Astrocyte of the hippocampus (primary cell): ENCODE measurements at places on chromosomes 16 and 17.

GRCh38 chr16:11004351-11004750, 60.0 kb downstream of the CLEC16A start:
- peak; percentile 42 for DNase-seq

GRCh38 chr17:10051112-10051511, 146.0 kb upstream of the RCVRN start:
- no peak for DNase-seq

DNA sequence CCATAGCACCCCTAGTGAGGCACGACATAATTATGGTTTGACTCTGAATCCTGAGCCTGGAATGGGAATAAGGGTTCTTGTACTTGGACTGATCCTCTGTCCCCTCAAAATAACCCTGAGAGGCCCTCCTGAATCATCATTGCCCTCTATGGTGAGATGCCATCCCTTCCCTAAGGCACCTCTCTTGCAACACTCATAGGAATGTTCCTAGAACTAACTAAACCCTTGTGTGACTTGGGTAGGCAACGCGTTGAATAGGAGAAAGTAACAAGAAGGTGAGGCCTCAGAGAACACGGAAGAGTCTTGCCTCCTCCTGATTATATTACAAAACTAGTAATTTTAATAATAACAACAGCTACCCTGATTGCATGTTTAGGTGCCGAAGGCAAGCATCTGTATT, 189.1 kb upstream of the ANKFN1 start:
- DNase-seq, result no peak

DNA sequence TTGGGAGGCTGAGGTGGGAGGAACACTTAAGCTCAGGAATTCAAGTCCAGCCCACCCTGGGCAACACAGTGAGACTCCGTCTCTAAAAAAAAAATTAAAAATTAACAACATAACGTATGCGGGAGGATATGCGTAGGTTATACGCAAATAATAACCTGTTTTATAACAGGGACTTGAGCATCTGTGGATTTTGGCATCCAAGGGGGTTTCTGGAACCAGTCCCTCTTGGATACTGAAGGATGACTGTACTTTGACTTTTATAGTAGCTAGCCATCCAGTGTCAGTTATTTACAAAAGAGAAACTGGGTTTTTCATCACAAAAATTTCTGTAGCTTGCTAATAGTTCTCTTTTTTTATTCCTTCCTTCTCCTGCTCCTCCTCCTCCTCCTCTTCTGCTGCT, 64.5 kb downstream of the TNRC6C start:
- DNase-seq, result no peak
